ENCODE measurements at places on chromosomes 7 and 10.
A peak's percentile ranks its signal among the peaks of the same experiment; 100 is the strongest.

GRCh38 chr10:116752969-116753665 lies 10.8 kb upstream of the HSPA12A start:
- DNase-seq: no peak

GRCh38 chr7:105982388-105982787 lies 19.3 kb downstream of the CDHR3 start:
- no peak for DNase-seq

- DNase-seq: no peak
Observed at GRCh38 chr10:89404104-89405047, 10.0 kb upstream of the IFIT5 start.

DNA sequence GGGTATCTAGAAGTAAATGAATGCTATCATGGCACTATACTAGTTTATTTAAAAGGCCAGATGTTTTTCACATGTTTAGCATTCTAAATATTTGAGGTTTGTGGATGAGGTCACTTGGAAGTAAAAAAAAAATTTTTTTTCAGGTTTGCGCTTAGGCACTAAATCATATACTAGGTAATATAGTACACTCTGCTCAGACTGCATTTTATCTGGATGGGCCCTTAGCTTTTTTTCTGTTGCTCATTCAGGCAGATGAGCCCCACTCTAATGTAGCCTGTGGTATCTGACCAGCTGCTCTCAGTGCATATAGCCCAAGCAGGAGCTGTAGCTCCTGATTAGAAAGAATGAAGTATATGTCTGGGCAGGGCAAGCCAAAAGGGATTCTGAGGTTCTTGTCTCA lies 210.1 kb downstream of the AUTS2 start:
- no peak for DNase-seq

- DNase-seq: no peak
Observed at GRCh38 chr7:138257459-138258196, 181.4 kb downstream of the AKR1D1 start.

GRCh38 chr7:371779-372545 lies 82.0 kb downstream of the FOXL3 start:
- peak; percentile 1 for DNase-seq

DNA sequence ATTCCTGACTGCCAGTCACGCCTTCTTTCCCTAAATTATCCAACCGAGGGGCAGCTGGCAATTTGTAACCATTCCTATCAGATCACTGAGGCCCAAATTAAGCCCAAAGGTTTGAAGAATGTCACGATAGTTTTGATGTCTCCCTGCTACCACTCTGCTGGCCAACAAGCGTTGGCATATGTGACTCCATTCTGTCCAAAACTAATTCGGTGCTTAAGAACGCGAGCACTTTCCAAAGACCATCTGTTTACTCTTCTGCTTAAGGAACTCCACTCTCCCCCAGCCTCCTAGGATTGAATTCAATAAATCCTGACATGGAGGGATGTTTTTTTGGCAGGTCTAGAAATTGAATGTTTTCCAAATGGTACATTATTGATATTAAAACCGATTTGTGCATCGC lies 131.5 kb upstream of the CTBP2 start:
- DNase-seq: no peak

GRCh38 chr7:140033036-140033435 lies 29.7 kb downstream of the PARP12 start:
- no peak for DNase-seq

GRCh38 chr7:86953653-86954336 lies 105.7 kb downstream of the ELAPOR2 start:
- DNase-seq: no peak

- no peak for DNase-seq
Observed at GRCh38 chr10:71015674-71016073, 127.3 kb upstream of the PCBD1 start.

DNA sequence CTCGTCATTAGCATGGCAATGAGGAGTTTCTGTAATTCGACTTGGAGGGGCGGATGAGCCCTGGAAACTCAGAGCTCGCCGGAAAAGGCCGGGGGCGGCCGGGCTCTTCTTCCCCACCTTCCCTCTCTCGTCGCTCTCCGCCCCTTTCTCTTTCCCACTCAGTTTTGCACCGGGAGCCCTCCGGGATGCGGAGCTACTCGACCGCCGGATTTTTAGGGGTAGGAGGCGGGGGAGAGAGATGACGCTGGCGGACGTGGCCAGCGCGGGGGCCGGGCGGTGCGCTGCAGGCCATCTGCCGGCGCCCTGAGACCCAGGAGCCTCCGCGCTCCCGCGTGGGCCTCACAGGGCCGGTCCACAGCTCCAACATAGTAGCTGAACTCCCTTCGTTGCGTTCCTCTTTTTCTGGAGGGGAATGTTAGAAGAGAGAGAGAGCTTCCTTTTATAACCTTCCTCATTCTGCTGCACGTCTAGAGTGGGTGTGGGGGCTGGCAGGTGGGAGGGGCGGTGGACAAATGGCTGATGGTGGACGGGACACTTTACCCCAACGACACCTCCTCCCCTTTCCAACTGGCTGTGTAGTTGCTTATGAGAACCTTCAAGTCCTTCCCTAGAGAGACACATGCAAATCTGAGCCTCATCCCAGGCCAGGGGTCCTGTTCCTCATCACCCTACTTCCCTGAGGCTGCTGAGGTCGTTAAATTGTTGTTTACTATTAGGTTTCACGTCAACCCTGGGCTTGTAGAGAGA lies 1.1 kb upstream of the HOXA1 start:
- DNase-seq: no peak

GRCh38 chr7:157267516-157267915 lies 69.3 kb upstream of the DNAJB6 start:
- no peak for DNase-seq

GRCh38 chr7:63041786-63042185 lies 956.9 kb upstream of the ZNF722 start:
- no peak for DNase-seq

DNA sequence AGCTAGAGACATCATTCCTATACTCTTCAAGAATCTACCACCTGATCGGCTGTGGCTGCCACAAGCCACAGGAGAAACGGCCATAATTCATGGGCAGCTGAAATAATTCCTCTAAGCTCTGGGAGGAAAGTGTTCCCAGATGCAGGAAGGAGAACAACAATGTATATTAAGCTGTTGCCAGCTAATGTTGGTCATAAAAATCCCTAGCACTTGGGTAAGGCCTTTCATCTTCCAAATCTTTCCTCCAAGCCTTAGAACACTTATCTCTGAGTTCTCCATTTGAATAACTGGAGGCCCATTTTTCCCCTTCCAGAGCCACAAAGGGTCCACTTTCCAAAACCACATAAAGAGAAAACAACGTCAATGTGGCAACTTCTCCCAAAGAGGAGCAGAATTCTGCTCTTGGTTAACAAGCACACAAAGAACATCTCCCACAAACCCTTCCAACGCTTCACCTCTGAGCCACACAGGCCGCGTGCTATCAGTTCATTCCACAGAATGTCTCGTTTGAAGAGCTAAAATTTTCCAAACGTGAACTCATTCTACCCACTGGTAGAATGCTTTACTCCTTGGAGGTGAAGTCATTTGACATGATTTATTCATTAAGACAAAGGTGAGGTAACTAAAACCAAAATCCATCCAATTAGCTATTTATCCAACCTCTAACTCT lies 11.2 kb downstream of the KCNMA1 start:
- no peak for DNase-seq

DNA sequence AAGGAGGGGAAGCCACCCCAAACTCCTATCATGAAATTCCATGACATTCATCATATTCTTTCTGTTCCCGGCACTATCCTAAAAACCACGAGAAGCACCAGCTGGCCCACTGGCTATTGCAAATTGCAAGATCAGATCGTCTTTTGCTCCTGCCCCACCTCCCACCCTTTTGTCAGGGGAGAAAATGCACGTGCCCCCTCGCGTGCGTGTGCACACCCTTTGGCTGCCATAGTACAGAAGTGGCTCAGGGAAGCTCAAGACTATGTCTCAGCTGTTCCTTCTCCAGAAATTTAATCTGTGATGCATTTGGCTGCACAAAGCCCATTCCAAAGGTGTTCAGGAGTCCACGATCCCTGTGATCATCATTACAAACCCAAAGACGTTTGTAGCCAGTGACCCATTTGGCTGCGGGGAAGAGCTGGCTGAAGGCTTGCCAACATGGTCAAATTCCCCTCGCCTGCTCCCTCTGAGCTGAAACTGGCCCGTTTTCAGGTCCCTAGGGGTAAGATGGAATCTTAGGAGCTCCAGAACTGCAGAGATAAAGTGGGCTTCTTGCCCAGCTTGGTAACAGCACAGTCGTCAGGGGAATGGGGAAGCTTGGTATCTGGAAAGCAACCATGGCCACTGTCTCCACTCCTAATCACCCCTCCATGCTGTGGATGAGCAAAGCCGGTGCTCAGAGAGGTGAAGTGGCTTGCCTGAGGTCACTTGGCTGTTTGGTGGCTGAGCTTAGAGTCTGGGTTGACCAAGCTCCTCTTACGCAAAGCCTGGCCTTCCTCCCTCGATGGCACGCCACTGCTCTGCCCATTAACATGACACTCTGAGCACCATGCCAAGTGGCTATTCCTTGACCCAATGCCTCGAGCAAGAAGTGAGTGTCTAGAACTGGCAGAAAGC lies 155.4 kb downstream of the NEURL1 start:
- DNase-seq: no peak

DNA sequence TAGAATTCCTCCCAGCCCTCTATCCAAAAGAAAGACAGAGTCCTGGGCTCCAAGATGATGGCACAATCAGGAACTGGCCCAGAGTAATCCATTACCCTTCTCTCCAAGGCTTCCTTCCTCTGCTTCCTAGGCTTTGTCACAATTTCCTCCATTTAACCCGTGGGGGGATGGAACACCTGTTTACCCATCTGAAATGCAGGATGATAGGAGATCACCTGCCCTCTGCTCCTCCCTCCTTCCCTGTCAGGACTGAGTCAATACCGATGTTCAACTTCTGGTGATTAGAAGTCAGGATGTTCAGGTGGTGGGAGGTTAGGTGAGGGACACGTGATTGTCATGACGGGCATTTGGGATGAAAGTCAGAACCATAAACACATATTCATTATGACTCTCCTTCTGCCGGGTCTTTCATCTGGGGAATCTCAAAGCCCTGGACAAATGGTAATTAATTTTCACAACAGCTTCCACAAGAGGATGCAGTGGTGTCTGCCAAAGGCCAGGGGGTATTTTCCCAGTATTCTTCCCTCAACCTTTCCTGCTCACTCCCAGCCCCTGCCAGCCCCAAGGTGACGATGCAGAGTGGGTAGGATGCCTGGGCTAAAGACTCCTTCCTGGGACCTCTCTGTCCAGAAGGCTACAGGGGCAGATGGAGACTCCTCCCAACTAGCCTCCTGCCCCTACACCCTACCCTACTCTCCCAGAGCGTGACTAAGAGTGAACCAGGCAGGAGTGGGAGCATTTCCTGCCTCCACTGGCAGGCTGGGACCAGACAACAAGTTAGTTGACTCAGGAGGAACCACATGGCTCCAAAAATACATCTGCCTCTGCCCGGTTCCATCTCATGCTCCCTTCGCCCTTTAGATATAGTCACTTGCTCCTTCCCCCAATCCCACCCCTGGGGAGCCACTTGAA lies 27.9 kb downstream of the DUSP5 start:
- no peak for DNase-seq

GRCh38 chr10:71214641-71215559 lies 2.5 kb downstream of the UNC5B start:
- no peak for DNase-seq

- no peak for DNase-seq
Observed at GRCh38 chr10:77699080-77699645, 61.6 kb upstream of the KCNMA1 start.

DNA sequence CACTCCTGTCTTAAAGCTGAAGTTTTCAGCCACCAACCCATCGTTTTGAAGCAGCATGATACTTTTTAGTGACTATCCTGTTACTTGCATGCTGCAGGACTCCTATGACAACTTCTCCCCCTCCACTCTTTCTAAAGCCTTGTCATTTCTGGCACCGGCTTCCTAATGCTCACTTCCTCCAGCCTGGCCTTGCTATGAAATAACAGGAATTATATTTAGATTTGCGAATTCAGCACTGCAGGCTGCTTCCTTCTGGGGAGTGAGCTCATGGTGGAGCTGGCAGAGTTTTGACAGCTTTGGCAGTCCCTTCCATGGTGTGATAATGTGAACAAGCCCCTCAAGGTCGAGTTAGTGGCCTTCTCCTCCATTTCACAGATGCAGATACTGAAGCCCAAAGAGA lies 13.4 kb downstream of the BLNK start:
- no peak for DNase-seq

DNA sequence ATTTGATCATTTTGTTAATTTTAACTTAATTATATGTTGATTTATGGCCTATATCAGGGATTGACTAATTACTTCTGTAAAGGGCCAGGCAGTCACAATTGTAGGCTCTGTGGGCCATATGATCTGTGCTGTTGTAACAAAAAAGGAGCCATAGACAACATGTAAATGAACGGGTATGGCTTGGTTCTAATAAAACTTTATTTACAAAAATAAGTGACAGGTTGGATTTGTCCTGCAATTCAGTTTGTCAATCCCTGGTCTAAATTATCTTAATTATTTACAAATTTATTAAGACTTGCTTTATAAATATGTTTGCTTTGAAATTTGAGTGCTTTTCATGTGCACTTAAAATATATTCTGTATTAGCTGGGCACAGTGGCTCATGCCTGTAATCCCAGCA lies 2.9 kb upstream of the HK1 start:
- DNase-seq: no peak

DNA sequence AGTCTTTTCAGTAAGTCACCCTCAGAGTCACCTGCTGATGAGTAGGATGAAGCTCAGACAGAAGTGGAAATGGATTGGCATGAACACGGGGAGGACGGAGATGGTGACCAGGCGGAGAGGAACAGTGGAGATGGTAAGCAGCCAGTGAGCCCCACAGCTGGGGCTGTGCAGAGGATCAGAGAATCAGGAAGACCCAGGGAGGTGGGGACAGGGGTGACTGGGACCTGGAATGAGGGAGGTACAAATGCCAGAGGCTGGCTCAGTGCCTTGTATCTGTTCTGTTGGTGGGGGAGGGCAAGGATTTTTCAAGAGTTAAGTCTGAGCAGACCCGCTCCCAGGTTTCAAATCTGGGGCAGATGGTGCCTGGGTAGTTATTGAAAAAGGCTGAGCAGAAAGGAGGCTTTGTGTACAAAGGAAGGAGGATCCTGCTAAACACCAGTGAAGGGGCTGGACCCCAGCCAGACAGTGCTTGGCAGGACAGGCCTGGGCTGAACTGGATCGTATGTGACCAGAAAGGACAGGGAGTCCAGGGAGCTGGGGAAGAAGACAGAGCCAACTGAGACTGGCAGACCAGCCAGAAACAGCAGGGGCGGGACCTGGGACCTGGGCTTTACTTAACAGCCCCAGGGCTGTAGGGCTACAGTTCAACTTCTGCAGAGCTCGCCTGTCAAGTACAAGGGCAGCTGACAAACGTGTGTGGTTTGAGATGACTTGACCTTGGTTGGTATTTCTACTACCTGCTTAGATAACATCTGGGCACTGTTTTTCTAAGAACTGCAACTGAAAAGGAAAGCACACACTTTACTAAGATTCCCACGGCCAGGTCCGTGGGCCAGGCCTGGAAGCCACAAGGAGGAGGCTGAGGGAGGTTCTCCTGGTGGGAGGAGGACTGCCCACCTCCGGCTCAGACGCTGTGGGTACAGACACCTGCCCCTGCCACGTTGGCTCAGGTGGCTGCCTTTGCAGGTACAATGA lies 13.2 kb upstream of the FRMPD2 start:
- no peak for DNase-seq

Data from CD4-positive, alpha-beta T cell treated with Interleukin-6 for 4 hours (primary cell).